ENCODE measurements at places on chromosomes 16 and 17. TPM values are rescaled to one million over a fixed set of nuclear protein-coding genes. Genes with fewer than 3 reads are reported as not detected.

Gene VMP1
- total RNA-seq: 415 TPM

Gene GSDMA
- total RNA-seq: not detected

Gene SCARF1
- 0.88 TPM for total RNA-seq

Gene SMTNL2
- not detected for total RNA-seq

Gene SRRM2
- total RNA-seq: 56.8 TPM

Gene CMTR2
- 39.1 TPM for total RNA-seq

Gene CCNF
- 6.9 TPM for total RNA-seq

Gene SLC6A2
- total RNA-seq: not detected

Gene BAIAP3
- 0.29 TPM for total RNA-seq

Gene TP53TG3D
- total RNA-seq: 0.29 TPM

GRCh38 chr16:88928405-88929090 is 48.5 kb downstream of the CBFA2T3 start:
- DNase-seq: no peak

DNA sequence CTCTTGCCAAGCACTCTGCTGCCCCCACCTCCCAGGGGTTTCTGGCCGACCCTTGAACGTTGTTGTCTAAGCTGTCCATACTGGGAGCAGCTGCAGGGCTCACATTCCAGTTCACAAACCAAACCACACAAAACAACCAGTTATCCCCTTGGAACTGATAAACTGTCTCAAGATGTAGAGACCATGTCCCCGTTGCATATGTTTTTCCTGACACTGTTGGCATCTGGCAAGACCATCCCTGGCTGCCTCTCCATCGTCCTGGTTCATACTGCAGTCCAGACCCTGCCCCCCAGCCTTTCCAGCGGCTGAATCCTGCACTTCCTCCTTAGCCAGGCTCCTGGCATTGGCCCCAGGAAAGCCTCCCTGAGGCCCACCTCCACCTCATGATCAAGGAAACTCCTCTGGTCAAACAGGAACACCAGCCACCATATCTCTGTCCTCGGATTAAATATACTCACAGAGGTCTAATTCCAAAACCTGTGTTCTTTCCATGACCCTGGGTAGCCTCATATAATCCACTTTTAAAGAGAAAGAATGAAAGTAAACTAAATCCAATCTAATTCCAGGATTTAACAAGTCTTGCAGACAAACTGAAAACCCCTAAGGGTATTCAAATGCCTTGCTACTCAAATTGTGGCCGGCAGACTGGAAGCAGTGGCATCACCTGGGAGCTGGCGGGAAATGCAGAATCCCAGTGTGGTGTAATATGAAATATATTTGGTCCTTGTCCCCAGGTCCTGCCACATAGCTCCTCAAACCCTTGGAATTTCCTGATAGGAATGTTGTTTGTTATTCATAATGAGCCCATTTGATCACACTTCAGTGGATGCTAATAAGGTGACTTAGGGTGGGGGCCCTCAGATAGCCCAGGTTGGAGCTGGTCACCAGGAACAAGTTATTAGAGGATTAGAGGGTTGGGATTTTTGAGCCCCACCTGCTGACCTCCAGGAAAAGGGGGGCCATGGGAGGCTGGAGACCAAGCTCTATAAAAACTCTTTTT is 14.2 kb downstream of the GAS7 start:
- DNase-seq: no peak

DNA sequence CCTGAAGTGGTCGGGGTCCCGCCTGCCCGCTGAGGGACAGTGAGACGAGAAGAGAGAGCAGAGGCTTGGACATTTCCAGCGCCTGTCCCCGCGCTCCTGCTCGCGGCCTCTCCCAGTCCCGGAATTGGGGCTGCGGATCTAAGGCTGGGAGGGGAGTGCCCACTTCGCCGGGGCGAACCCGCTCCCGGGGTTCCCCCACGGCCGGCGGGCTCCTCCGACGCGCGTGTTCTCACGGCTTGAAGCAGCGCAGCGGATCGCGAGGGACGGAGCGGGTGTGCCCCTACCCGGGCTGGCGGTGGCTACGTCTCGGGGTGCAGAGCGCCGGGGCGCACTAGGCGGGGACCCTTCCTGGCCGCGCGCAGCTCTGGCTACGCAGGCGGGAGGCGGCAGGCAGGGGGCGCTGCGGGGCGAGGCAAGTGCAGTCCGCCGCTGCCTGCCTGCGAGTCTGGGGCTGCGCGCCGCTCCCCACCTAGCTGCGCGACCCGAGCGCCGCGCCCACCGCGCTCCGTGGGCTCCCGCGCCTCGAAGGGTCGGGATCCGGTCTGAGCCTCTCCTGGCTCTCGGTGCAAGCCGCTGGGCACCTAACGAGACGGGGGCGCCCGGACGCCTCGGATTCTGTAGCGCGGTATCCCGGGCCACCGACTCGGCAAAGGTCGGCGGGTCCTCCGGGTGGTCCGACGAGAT is 1.2 kb downstream of the NGFR start:
- DNase-seq: peak; percentile 98

GRCh38 chr16:56932721-56933619 is 1.0 kb downstream of the HERPUD1 start:
- peak; percentile 87 for DNase-seq

GRCh38 chr16:86018487-86018886 is 119.5 kb downstream of the IRF8 start:
- DNase-seq: no peak

DNA sequence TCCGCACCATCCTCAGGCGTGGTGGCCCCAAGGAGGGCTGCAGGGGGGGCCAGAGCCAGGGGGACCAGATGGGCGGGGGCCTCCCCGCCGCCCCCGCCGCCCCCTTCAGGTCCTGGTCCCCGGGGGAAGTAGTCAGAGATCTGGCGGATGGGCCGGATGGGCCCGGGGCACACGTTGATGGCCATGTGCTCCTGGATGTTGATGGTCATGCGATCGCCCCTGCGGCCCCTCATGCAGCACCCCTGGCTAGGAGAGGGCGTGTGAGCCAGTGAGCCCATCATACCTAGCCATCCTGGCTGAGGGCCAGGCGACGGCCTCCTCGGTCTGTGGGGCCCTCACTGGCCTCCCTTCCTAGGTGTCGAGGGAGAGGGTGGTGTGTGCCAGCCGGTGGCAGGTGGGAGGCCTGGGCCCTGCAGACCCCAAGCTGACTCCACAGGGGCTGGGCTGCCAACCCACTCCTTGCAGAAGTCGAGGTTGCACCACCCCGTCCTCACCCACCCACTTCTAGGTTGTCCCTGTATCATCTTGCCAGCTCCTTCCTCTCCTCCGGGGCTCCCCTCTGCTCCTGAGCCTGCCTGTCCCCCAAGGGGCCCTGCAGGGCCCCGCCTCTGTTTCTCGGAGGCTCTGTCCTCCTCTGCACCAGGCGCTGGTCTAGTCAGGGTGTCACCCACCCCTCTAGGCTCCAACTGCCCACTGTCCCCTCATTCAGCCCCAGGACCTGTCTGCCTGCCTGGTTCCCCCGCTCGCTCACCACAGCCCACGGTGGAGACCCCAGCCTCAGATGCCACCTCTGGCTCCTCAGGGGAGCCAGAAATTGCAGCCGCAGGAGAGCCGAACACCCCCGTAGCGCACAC is 610 bp downstream of the DOC2A start:
- peak; percentile 89 for DNase-seq

DNA sequence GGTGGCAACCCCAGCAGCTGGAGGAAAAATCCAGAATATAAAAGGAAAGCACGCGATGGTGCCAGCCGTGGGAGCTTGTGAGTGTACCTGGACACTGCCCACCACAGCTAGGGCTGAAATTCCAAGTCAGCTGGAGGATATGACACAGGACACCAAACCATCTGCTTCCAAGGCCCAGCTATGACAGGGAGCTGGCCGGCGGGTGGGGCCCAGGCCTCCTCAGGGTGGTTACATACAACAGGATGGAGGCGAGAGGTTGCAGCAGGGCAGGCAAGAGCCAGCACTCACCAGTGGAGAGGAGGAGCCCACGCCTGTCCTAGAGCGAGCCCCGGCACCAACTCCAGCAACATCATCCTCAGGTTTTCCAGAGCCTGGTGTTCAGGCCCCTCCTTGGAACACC is 163.2 kb upstream of the RPL38 start:
- DNase-seq: no peak

GRCh38 chr17:35119370-35120165 is at the start of gene RAD51D:
Gene RAD51D, minus strand, starts transcription at chr17:35119860. Its CDS starts 247 bp downstream, at chr17:35119613.
- DNase-seq: peak; percentile 97

DNA sequence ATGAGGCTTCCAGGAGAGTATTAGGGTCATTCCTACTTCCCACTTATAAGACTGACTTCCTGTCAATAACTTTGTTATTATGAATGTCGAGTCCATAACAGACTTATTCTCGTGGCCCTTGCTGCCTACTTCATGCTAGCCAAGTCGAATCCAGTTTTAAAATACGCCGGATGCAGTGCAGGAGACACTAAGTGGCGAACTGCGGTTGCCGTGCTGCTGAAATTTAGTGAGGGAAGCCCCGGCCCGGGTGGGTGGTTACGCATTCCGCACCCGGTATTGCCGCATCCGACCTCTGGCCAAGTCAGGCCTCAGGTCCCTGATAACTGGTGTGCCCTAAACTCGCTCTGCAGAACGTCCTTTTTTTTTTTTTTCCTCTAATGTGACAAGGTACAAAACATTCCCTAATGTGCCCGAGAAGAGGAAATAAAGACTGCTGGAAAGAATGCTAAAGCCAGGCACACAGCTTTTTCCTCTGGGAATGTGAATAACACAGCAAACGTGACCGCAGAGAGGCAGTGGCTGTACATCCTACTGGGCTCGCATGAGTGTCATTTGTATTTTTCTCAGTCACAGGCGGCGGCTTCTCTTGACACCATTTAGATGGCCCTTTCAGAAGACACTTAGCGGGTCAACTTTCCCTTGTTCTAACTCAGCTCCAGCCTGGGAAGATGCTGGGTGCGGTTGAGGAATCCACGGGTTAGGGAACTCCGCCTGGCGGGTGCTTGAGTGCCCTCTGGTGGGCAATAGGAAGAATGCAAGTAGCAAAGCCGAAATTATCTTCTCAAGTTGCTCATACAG is 7.1 kb upstream of the AKTIP start:
- peak; percentile 88 for DNase-seq

- DNase-seq: peak; percentile 90
These were observed 4.4 kb downstream of the GPS1 start for GRCh38 chr17:82055965-82056728.

GRCh38 chr16:5653789-5654188 is 556.2 kb upstream of the EEF2KMT start:
- DNase-seq: no peak

GRCh38 chr17:59542960-59543635 is 22.3 kb upstream of the DHX40 start:
- peak; percentile 70 for DNase-seq

DNA sequence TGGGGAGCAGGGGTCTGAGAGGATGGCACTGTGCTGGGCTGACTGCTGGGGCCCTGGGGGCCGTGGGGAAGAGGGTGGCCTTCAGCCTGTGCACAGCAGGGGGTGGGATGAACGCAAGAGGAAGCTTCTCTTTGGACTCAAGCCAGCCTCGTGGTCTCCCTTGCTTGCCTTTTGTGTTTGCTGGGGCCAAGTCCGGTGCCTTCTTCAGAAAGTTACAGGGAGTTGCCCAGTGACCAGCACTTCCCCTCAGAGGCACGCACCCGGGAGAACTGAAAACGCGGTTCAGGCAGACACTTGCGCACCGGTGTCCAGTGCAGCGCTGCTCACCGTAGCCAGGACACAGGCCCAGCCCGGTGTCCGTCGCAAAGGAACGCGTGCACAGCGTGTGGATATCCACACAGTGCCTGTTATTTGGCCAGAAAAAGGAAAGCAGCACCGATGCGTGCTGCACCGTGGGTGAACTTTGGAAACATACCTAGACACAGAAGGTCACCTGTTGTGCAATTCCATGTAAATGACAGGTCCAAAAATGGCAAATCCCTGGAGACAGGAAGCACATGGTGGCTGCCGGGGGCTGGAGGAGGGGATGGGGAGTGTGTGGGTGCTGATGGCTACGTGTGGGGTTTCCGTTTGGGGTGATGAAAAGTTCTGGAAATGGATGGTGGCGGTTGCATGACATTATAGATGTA is 29.4 kb upstream of the NUDT16L1 start:
- DNase-seq: peak; percentile 63

GRCh38 chr16:58264961-58265479 is 29.8 kb downstream of the PRSS54 start:
- DNase-seq: peak; percentile 80

DNA sequence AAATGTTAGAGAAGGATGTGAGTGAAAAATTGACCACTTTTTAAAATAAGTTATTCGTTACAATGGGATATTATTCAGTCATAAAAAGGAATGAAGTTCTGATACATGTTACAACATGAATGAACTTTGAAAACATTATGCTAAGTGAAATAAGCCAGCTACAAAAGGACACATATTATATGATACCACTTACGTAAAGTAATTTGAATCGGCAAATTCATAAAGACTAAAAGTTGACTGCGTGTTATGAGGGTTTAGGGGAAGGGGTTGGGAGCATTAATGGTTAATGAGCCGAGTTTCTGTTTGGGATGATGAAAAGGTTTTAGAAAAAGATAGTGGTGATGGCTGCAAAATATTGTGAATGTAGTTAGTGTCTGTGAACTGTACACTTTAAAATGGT is 73.1 kb downstream of the USP32 start:
- no peak for DNase-seq

GRCh38 chr17:21678393-21679081 is 13.8 kb upstream of the KCNJ18 start:
- peak; percentile 77 for DNase-seq

GRCh38 chr17:40283662-40284061 is 4.0 kb upstream of the CDC6 start:
- peak; percentile 93 for DNase-seq

DNA sequence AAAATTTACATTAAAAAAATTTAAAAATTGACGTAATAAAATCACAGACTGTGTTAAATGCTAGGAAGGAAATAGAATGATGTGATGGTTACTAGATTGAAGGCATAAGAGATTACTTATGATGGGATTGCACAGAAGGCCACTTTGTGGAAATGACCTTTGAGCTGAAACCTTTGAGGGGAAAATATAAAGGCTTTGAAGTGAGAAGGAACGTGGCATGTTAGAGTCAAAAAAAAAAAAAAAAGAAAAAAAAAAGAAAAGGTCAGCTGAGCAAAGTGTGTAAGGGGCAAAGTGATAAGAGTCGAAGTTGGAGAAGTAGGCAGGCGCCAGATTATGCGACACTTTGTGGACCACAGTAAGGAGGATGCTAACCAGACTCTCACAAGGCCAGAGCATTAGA is 3.6 kb upstream of the PSMD11 start:
- DNase-seq: no peak

- DNase-seq: no peak
These were observed 28.1 kb downstream of the WSB1 start for GRCh38 chr17:27322026-27322425.

- peak; percentile 43 for DNase-seq
These were observed 42.0 kb downstream of the FOXK2 start for GRCh38 chr17:82561429-82562035.

GRCh38 chr17:82037092-82037888 is at the start of gene DCXR:
Gene DCXR, minus strand, starts transcription at chr17:82037697. Its CDS starts 15 bp downstream, at chr17:82037682.
- peak; percentile 100 for DNase-seq
